ENCODE measurements at places on chromosomes 6 and 20. TPM values are rescaled to one million over a fixed set of nuclear protein-coding genes. Genes with fewer than 3 reads are reported as not detected.

DNA sequence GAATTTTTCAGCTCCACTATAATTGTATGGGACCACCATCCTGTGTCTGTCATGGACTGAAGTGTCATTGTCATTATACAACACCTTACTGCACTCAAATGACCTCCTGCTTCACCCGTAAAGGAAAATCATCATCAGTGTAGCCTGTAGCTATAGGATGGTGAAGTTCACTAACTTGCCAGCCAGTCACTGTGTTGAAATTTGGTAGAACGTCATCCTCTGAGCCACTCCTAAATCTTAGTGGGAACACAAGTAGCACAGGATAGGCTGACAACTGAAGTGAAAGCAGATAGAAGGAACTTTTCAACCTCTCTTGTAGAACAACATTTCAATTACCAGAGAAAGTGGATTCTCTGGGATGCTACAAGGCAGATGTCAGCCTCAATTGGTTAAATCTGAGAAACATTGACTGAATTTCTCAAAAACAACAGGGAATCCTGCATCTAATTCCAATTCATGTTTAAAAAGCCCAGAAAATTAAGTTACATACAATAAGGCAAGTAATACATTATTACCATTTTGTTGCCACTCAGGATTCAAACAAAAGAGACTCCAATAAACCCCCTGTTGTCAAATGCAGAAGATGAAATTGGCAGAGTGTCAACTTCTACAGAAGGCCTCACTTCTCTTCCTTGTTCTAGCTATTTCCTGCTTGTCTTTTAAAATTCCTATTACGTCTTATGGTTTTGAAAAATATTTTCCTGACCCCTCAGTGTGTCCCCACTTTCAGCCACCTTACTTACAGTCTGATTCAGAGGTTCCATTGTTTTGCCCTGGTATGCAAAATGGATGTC is 647.9 kb upstream of the AGPAT4 start:
- no peak for DNase-seq
- no peak overlapping the region for H3K4me3 ChIP-seq
- H3K27ac ChIP-seq = peak overlapping the region; percentile 69
- peaks cover 38% of the 10 kb centered on the region for H3K4me1 ChIP-seq
- H3K27me3 ChIP-seq = no peaks in the 10 kb centered on the region

DNA sequence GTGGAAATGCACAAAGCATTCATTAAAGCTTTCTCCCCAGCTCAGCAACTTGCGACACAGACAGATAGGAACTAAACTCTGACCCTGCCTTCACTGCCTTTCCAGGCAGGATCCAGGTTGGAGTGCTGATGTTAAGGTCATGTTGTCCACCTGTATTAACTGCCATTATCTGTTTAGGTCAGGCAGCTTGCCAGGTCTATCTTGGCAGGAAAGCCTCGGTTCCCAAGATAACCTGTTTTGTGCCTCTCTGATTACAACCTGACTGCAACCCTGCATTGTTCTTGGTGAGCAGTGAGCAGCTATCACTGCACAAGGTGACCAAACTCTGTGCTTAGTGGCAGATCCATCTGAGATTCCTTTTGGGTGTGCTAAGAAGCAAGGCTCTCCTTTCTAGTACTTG is 23.2 kb upstream of the ELOVL2 start:
- no peaks in the 10 kb centered on the region for H3K27me3 ChIP-seq
- no peaks in the 10 kb centered on the region for H3K36me3 ChIP-seq
- DNase-seq = no peak
- H3K4me3 ChIP-seq = no peak overlapping the region
- H3K4me1 ChIP-seq = peaks cover 3% of the 10 kb centered on the region

DNA sequence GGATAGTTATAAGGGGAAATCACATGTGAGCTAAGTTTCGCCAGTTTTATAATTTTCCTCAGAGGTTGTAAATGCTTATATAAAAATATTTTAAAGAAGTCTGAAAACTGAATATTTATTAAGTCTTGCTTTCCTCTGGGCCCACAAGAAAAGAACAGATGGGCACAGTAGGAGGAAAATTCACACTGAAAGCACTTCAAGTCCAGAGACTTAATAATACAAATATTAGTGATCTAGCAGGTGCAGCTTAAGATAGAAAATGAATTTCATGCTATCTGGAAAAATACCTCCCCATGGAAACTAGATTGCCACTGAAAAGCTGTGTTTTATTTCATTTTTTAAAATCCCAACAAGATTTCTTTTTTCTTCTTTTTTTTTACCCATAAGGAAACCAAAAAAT is 47.2 kb downstream of the ORC3 start:
- H3K27me3 ChIP-seq = no peaks in the 10 kb centered on the region
- H3K4me1 ChIP-seq = no peaks in the 10 kb centered on the region
- H3K4me3 ChIP-seq = no peak overlapping the region
- no peak overlapping the region for H3K27ac ChIP-seq

DNA sequence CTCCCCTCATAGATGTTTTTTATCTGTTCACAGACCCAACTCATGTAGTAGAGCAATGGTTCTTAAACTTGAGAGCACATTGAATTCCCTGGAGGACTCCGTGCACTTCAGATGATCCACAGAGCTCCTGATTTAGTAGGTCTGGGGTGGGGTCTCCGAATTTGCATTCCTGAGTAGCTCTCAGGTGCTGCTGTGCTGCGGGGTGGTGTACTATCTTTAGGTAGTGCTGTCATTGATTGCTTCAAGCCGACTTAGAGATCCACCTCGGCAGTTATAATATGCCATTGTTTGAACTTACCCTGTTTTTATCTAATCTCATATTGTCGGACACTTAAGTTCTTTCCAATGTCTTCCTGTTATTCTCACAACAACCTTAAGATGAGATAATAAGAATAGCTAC is 45.0 kb downstream of the BMP2 start:
- H3K4me3 ChIP-seq = no peak overlapping the region
- H3K27me3 ChIP-seq = peaks cover 19% of the 10 kb centered on the region
- no peaks in the 10 kb centered on the region for H3K36me3 ChIP-seq
- H3K27ac ChIP-seq = no peak overlapping the region
- H3K4me1 ChIP-seq = no peaks in the 10 kb centered on the region
- no peak for DNase-seq

DNA sequence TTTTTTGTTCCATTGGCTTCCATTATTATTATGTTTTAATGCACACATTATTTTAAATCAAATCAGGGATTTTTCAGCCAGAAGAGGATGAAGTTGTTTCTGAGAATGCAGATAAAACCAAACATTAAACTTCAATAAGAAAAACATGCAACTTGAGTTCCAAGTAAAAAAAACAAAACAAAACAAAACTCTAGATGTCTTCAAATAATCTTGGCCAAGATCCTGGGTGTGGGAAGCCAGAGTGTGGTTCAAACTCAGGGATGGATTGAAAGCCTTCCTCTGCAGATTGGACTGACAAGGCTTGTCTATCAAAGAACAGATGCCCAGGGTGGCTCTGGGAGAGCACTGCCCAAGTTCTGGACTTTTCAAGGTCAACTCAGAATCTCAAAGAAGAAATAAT is 134.1 kb downstream of the LCA5 start:
- no peaks in the 10 kb centered on the region for H3K36me3 ChIP-seq
- peaks cover 4% of the 10 kb centered on the region for H3K27me3 ChIP-seq
- H3K27ac ChIP-seq = peak overlapping the region; percentile 20
- peaks cover 18% of the 10 kb centered on the region for H3K4me1 ChIP-seq
- H3K4me3 ChIP-seq = no peak overlapping the region
- no peak for DNase-seq

GRCh38 chr20:53899351-53900167 is 170.8 kb downstream of the BCAS1 start:
- no peak overlapping the region for H3K4me3 ChIP-seq
- DNase-seq = no peak
- peaks cover 24% of the 10 kb centered on the region for H3K4me1 ChIP-seq
- peak overlapping the region; percentile 14 for H3K27ac ChIP-seq
- H3K27me3 ChIP-seq = no peaks in the 10 kb centered on the region

DNA sequence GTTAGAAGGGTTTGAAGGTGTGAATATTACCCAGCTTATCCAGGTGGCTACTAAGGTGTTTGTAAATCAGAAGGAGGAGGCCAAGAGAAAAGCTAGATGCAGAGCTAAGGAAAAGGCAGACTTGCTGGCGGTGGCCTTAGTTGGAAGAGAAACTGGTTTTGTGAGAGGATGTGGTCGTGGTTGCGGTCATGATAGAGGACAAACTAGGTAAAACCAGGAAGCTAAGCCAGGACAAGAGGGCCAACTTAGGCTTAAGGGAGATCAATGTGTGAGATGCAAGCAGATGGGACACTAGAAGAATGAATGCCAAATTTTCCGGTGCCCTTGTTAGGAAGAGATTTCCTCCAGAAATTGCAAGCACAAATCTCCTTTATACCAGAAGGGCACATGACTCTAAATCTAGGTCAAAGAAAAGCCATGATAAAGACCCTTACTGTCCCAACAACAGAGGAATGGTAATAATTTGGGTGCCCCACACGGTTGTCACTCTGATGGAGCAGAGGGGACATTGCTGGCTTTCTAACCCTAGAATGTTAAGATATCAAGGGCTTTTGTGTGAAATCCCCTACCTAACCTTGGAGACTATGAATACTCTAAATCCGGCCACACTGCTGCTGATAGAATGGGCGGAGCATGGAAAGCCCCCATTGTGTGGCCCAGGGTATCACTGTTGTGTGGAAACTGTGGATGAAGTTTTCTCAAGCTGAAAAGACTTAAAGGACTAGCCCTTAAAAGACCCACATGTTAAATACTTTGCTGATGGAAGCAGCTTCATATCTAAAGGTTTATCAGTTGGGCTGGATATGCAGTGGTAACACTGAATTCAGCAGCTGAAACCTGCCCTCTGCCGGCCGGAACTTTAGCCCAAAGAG is 7.8 kb downstream of the IL22RA2 start:
- H3K27me3 ChIP-seq = peaks cover 5% of the 10 kb centered on the region
- H3K4me1 ChIP-seq = no peaks in the 10 kb centered on the region
- no peaks in the 10 kb centered on the region for H3K36me3 ChIP-seq
- H3K4me3 ChIP-seq = no peak overlapping the region
- H3K27ac ChIP-seq = no peak overlapping the region

GRCh38 chr20:60000271-60001042 is 42.2 kb downstream of the CDH26 start:
- no peak overlapping the region for H3K27ac ChIP-seq
- no peaks in the 10 kb centered on the region for H3K27me3 ChIP-seq
- DNase-seq = peak; percentile 42

- no peak for DNase-seq
- no peak overlapping the region for H3K27ac ChIP-seq
- no peaks in the 10 kb centered on the region for H3K27me3 ChIP-seq
- H3K4me3 ChIP-seq = no peak overlapping the region
Measured at GRCh38 chr20:17787816-17788215, 88.0 kb downstream of the BANF2 start.

- H3K4me3 ChIP-seq = no peak overlapping the region
- peak overlapping the region; percentile 83 for H3K27ac ChIP-seq
- H3K4me1 ChIP-seq = peaks cover 22% of the 10 kb centered on the region
- no peaks in the 10 kb centered on the region for H3K36me3 ChIP-seq
- peaks cover 13% of the 10 kb centered on the region for H3K27me3 ChIP-seq
Measured at GRCh38 chr6:75430631-75431325, 62.8 kb downstream of the FILIP1 start.

DNA sequence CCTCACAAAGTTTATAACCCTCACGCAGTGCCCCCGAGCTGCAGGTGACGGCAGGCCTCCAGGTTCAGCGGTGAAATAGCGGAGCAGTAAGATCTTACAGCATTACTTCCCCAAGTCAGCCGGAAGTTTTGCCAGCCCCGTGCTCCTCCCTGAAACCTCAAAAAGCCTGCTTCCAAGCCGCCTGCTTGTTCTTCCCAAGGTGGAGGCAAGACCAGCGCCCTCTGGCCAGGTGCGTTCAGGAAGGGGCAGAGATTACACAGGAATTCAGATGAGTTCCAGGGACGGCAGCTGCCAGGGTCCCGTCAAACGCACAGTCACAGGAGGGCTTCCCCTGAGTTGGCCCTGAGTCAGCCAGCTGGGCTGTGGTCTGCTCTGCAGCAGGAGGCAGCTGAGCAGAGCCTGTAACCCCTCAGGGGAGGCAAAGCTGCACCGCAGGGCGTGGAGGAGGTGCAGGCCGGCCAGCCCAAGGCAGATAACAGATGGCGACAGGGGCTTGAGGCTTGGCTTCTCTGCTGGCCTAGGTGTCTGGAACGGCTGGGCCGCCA is 124.1 kb upstream of the RPS6KA2 start:
- H3K4me1 ChIP-seq = peaks cover 37% of the 10 kb centered on the region
- no peak overlapping the region for H3K27ac ChIP-seq
- H3K27me3 ChIP-seq = no peaks in the 10 kb centered on the region

The PRDM1 gene
- total RNA-seq = 0.29 TPM

The PLA2G7 gene
- total RNA-seq = not detected

The MARCKS gene
- 868 TPM for total RNA-seq

The CST4 gene
- not detected for total RNA-seq

The KCNK5 gene
- total RNA-seq = not detected

The ALDH5A1 gene
- 6.6 TPM for total RNA-seq

The SLC4A11 gene
- 3.2 TPM for total RNA-seq

All from osteocyte (in vitro differentiated cells).